ENCODE measurements at places on chromosomes 12 and 14.

DNA sequence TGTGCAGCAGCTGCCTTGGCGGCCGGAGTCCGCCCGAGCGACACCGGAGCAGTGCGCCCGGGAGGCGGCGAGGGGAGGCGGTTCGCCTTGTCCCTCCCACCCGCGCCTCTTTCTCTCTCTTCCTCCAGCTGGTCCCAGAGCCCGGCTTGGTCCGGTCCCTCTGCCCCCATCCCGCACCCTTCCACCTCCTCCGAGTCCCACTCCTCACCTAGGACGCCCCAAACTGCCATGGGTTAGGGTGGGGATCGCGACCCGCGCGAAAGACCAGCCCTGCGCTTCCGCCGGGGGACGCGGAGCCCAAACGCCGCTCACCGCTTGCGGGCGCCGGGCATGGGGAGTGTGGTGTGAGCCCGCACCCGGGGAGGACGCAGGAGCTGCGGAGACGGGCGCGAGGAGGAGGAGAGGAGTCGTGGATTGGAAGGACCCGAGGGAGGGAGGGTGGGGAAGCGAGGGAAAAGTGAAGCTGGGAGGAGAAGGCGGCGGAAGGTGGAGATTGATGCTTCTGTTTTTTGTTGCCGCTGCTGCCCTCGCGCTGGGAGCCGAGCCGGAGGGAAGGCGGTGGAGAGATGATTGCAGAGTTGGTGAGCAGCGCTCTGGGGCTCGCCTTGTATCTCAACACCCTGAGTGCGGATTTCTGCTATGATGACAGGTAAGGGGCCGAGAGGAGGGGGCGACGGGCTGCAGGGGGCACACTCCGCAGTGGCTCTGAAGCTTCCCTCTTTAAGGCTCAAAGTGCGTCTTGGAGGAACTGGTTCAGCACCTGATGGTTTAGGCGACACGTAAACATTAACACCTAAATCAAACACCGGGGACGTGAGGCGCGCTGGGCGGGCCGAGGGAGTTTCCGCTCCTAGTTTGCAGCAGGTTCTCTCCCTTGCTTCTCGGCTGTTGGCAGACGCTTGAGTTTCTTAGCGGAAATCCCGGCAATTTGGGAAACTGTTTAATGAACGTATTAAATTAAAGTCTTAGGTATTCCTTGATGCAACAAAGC lies 610 bp downstream of the TMTC2 start:
- peak; percentile 24 for DNase-seq

DNA sequence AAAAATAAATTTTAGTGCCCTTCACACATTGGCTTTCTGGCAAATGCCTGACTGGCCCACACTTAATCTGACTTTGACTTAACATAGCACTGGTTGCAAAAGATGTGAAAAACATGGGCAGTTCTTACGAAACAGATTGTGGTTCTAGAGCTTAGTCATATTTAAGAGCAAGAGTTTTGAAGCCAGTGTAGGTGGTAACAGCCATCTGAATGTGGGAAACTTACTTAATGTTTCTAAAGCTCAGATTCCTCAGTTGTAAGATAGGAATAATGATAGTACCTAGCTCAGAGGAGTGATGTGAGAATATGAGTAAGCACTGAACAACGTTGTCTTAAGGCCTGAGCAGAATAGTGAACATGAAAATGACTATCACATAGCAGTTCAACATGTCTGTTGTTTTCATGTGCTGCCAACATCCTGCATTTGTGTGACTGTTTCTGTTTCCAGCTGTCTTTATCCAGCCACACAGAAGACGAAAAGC lies 262.7 kb downstream of the SYT1 start:
- no peak for DNase-seq

DNA sequence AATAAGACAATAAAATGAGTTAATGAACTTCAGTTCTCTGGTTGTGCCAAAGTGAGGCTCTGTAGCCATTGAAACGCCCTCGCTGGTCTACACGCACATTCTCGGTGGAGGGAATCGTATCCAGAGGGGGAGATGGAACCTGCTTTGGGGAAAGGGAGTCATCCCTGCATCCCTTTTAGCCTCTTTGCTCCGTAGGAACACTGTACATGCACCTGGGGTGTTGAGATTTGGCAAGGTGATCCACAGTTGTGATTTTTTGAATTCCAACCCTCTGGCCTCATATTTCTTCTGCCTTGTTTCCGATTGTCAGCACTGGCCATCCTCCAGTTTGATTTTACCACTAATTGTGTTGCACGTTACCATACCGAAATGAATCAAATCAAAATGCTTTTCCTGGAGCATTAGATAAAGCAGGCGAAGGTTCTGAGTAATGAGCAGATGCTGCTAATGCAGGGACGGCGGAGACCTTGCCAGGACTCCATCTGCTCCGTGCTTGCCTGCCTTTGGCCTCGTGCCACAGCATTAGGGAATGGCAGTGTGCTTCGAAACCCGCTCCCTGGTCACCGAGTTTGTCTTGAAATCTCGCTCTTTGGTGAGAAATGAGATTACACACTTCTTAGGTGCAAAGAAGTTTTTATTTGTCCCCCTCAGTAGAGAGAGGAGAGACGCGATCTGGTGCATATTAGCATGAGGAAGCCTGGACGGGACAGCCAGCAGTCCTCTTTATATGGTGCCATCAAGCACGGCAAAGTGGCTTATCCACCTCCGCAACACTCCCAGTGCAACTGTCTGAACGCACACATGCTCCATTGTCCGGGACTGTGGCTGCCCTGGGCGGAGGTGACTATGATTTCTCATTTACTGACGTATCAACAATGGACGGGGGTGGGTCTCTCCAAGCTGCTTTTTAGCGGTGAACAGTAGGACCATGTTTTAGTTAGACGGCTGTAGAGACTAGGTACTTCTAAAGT lies 59.1 kb downstream of the FBXW8 start:
- no peak for DNase-seq

DNA sequence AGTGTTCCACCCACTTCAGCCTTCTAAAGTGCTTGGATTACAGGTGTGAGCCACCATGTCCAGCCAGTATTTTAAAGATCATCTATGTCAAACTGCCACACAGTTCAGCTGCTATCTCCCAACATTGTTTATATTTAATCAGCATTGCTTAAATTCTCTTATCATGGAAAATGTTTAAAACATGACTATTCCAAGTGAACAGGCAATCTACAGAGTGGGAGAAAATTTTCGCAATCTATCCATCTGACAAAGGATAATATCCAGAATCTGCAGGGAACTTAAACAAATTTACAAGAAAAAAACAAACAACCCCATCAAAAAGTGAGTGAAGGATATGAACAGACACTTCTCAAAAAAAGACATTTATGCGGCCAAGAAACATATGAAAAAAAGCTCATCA lies 69.4 kb upstream of the NAV3 start:
- DNase-seq = no peak

DNA sequence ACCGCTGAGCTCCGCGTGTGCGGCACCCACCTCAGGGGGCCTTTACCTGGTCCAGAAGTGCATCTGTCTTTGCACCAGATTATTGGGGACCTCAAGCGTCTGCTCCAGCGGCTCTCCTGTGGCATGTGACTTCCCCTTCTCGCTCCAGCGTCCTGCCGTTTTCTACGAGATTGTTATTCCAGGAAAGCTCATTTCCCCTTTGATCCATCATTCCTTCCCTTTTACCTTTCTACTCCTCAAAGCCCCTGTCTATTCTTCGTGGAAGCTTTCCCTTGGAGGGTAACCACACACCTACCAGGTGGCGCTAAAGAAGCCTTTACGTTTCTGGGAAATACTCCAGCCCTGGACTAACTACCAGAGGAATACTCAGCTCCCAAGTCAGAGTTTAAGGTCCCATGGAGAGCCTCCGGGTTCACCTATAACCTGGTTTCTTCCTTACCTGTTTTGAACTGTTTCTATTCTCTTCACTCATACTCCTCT lies 1.5 kb downstream of the FKBP4 start:
- DNase-seq = no peak

DNA sequence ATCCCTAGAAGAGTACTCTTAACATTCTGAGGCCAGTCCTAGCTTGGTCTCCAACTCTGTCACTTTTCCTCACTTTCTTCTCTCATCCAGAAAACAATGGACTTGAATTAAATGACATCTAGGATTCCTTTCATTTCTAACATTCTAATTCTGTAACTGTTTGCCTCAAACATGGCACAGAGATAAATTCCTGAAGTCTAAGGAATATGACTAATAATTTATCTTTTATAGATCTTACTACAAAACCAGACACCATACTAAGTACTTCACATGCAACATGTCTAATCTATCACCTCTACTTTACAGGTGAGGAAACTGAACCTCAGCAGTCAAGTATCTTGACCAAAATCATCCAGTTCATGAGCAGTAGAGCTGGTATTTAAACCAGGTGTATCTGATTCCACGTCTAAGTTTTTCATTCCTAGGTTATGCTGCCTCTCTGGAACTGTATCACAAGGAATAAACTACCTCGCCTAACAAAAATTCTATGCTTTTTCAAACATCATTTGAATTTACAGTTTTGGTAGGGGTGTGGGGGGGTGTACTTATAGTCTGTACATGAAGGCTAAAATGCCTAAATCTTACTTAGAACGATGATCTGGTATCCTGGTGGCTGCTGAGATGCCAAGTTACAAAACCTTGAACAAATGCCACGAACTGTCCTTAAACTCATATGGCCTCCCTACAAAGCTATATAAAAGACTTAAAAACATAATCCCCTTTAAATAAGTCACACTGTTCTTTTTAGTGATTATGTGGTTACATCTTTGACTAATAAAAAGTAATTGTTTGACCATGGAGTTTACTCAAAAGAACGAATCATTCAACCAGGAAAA lies 41.6 kb downstream of the ATXN2 start:
- no peak for DNase-seq

- DNase-seq = no peak
These were observed 200.5 kb upstream of the DCN start for GRCh38 chr12:91383099-91383498.

DNA sequence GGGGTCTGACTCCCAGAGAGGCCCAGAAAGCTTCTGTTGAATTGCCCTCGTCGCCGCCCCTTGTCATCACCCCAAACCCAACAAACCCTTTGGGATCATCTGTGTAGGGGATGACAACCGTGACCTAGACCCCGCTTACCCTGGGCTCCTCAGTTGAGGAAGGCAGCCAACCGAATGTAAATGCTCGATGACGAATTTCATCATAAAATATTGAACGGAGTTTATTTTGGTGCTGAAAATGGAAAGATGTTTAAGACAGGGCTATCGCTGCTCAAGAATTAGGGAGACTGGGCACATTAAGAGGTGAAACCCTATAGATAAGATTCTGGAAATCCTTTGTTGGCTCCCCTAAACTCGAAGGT lies 512 bp downstream of the ACTR10 start:
- DNase-seq = no peak

GRCh38 chr12:113262710-113263109 lies 41.4 kb downstream of the TPCN1 start:
- DNase-seq = no peak

DNA sequence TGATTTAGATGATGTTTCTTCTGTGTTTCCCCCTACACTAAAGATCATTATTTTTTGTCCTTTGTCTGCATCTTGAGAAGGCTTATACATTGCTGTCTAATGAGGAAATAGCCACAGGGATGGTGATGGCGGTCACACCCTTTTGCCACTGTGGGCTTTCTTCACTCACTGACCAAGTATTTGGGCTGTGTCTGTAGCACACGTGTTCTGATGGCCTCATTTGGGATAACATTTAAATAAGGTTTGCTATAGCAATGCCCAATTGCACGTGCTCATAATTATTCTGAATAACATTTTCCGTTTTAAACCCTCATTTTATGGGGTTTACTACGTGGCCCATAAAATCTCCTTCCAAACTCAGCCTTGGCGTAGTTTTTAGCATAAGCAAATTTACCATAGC lies 230.3 kb upstream of the PRICKLE1 start:
- DNase-seq = no peak

DNA sequence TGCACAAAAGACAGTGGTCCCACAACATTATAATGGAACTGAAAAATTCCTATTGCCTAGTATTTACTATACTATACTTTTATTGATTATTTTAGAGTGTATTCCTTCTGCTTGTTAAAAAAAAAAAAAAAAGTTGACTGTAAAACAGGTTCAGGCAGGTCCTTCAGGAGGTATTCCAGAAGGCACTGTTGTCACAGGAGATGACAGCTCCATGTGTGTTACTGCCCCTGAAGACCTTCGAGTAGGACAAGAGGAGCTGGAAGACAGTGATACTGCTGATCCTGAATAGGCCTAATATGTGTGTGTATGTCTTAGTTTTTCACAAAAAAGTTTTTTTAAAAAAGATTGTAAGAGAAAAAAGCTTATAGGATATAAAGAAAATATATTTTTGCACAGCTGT lies 12.3 kb downstream of the UBE2N start:
- DNase-seq = no peak

GRCh38 chr12:108939594-108939993 lies 59.7 kb downstream of the DAO start:
- no peak for DNase-seq

DNA sequence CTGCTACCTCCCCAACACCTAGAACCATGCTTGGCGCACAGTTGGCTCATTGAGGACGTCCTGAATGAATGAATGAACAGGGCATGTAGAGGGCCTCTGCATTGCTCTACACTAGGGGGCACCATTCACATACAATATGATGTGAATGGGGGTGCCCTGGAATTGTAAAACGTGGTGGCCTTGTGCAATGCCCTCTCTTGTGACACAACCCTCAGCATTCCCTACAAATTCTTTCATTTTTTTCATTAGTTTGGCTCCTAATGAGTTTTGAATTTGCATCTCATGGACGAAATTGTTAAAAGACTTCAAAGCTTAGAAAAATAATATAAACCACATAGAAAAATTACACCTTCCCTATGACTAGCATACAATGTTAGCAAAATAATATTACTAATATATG lies 2.3 kb upstream of the DIO2 start:
- DNase-seq = no peak

DNA sequence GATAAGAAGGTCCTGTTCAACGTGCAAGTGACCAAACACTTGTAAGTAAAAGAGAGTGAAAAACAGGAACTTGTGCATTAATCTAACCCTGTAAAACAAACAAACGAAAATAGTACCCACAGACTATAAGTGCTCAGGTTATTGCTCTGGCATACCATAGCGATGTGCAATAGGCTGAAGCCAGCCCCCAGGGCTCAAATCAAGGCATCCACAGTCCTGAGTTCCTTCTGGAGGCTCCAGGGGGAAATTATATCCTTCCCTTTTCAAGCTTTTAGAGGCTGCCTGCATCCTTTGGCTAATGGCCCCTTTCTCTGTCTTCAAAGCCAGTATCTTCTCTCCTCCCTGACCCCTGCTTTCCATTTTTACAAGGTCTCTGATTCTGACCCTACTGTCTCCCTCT lies 8.1 kb upstream of the CMAS start:
- DNase-seq = no peak

Measured in omental fat pad (tissue), 4 donors.